ENCODE measurements at places on chromosomes 16 and 17.

GRCh38 chr16:11796227-11797165, 562 bp downstream of the ZC3H7A start:
- peak; percentile 53 for DNase-seq

DNA sequence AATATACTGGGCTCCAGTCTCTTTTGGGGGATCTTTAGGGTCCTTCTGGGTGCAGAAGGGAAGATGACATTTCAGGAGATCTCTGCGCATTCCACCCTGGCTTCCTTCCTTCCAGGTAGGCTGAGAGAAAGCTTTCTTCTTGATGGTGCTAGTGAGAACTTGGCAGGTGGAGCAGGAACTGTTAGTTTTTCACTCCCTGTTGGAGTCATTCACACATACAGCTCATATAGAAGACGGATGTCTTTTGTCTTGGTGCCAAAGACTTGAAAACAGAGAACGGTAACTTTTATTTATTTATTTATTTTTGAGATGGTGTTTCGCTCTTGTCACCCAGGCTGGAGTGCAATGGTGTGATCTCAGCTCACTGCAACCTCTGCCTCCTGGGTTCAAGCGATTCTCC, 43.9 kb downstream of the PITPNC1 start:
- DNase-seq: no peak

DNA sequence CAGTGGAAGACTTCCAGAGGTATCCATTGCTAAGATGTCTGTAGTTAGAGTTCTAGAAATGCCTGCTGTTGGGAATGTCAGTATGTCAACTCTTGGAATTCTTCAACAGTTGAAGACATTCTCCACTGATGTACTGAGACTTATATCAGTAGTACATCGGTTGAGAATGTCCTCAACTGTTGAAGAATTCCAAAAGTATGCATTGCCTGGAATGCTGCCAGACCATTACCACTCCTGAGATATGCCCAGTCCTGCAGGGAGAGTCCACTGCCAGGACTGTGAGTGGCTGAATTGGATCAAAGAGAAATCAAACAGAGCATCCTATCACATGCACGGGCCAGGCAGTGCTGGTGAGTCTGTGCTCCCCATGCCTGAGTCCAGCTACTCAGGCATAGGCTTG, 42.0 kb downstream of the IL21R start:
- no peak for DNase-seq

- no peak for DNase-seq
Measured at GRCh38 chr17:50310455-50311111, 35.3 kb upstream of the XYLT2 start.

GRCh38 chr16:10750793-10751192, 7.2 kb downstream of the NUBP1 start:
- DNase-seq: no peak

DNA sequence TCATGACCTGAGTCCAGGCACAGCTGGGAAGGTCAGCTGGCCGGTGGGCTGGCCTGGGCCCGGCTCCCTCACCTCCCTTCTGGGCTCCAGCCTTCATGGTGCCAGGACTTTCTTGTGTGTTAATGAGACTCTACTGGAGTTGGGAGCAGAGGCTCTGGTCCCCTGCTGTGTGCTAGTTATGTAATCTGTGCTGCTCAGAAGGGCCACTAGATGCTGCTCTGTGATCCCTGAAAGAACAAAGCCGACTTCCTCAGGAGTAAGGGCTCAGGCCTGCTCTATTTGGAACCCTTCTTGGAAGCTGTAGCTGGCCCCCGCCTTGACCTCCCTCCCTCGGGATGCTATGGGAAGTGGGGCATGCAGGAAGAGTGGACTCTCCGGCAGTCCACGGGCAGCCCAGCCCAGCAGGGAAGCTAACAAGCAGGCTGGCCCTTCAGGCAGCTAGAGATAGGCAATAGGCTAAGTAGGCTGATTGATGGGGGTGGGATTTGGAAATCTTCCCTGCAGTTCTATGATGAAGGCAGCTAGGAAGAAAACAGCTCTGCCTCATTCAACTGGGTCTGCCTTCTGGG, 3.3 kb upstream of the CDK5R1 start:
- DNase-seq: peak; percentile 65

GRCh38 chr17:41339571-41340172, 11.0 kb downstream of the KRT33A start:
- DNase-seq: no peak

DNA sequence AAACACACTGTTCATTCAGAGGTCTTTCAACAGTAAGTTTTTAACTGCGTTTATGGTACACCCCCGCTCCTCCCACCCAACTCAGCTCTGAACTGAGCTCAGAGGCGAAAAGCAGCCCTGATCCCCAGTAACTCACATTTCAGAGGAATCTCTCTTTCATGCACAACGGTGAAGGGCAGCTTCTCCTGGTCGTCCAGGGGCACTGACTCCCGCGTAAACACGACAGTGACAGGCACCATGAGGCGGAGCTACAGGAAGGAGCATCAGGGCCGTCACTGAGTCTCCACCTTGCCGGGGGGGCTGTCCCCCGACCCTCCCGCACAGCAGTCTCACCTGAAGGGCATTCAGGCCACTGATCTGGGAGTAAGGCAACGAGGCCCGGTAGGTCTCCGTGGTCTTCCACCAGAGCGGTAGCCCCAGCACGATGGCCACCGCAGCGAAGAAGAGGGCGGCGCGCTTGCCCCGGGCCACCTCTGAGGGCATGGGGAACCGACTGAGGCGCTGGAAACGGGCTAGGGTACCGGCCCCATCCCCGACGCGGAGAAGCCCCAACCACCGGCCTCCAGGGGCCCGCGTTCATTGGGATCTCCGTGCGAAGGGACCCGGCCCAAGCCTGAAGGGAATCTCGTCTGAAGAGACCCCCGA, 486 bp downstream of the PIGS start:
- DNase-seq: no peak

DNA sequence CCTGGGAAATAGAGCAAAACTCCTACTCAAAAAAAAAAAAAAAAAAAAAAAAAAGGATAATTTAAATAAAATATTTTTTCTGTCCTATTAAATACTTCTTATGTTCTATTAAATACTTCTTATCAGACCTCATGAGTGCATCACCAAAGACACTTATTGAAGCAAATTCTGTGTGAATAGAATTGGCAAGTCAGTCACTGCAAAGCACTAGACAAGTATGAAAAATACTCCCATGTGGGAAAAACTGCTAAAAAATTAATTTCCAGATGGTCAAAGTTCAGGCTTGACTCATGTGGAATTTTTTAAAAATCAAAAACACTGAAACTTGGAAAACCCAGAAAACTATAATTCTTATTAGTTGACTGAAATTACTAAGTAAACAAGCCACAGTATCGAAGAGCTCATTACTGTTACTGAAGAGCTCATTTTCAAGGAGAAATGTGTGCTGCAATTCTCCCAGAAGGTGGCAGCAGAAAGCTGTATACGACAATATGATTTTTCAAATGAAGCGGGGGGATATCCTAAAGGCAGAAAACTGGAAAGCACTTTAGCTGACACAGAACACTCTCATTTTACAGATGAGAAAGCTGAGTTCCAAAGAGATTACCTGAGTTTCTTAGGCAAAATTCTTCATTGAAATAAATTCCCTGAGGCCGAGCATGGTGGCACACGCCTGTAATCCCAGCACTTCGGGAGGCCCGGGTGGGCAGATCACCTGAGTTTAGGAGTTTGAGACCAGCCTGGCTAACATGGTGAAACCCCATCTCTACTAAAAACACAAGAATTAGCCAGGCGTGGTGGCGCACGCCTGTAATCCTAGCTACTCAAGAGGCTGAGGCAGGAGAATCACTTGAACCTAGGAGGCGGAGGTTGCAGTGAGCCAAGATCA, 15.9 kb upstream of the FBXO47 start:
- peak; percentile 63 for DNase-seq

GRCh38 chr17:14942526-14943190, 322.5 kb downstream of the PMP22 start:
- DNase-seq: no peak

DNA sequence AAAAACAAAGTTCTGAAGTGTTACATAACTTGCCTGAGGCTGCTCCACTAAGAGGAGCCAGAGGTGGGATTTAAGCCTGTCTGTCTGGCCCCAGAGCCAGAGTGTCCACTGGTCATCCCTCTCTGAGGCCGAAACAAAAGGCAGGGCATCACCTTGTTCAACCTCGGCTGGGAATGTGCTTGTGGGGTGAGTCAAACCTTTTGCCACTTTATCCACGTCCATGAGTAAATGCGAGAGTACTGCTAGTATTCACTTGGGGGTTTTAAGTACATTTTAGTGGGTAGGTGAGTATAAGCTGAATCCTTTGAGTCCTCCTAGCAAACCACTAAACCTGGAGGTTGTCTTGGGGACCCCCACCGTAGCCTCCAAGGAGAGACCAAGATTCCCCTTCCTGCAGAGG, 103.5 kb downstream of the STX8 start:
- no peak for DNase-seq

- DNase-seq: peak; percentile 39
Measured at GRCh38 chr16:68972720-68973119, 129.4 kb downstream of the TANGO6 start.

DNA sequence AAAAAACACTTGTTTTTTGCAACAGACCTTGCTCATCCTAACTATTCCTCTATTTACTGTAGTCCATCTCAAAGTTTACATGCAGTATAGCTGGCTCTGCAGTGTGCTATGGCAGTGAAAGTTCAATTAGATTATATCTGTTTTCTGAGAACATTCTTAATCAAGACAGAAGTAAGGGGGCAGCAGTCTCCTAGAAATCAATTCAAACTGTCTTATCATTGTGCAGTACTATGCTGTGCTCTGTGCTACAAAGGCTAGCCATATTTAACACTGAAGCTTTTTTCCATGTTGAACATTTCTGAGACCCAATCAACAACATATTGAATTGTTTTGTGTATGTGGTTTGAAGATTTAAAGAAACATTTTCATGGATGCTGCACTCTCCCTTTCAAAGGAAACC, 11.4 kb downstream of the NETO2 start:
- no peak for DNase-seq

- DNase-seq: no peak
Measured at GRCh38 chr16:23667355-23667659, 11.4 kb upstream of the PLK1 start.

GRCh38 chr17:8162233-8162996, at the start of gene VAMP2:
TSS of gene VAMP2 (minus strand) at chr17:8162948. CDS start at chr17:8162879, 69 bp downstream.
- peak; percentile 70 for DNase-seq

DNA sequence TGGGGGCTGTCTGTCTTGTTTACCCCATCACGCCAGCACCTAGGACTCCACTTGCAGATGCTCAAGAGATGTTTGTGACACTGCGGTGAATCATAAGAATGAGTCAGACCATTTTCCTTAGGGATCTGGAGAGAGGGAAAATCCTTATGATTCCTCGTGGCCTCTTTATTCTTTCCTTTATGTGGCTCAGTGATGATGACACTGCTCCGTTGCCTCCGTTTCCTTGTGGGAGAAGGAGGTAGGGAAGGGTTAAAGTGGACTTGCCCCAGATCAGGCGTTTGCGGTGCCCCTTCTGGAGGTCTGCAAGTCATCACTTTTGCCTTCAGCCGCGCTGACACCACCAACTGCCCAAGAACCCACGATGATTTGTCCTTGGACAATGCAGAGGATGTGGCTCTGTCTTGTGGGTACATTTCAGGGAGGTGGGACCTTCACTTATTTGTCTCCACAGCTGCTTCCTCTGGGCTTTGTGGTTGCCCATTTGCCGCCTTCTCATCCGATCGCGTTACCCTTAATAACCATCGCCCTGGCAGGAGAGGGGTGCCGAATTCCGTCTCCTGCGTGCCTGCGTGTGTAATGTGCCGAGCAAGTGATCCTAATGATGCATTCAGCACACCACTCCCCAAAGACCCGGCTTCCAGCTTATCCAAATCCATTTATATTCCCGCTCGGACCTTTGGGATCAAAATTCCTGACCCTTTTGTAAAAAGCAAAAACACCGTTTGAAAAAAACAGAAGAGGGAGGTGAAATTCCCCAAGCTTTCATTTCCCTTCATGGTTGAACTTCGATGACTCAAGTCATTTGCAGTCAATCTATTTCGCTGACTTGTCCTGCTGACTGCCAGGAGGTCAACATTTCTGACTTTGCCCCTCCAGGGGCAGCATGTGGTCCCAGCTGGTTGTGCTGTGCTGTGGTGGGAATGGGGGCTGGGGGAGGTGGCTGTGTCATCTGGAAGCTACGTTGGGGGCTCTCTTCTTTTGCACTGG, 87.2 kb upstream of the IRX3 start:
- peak; percentile 38 for DNase-seq

DNA sequence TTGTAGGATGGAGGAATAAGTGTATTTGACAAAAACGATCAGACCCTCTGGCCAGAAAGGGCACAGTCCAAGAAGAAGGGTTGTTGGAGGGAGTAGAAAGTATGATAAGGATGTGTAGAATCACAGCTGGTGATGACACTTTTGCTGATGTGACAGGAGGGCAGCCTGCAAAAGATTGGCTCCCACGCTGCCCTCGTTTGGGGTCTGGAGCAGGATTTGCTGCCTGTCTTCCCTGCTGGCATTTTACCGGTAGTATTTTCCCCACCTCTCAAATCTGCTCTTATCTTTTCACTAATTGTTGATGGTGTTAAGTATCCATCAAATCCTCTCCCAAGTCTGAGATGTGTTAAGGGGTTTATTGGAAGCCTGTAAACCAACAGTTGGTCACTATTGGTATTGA, 208.8 kb downstream of the CCDC182 start:
- DNase-seq: no peak

- no peak for DNase-seq
Measured at GRCh38 chr17:74220946-74221818, 7.8 kb downstream of the TTYH2 start.

- no peak for DNase-seq
Measured at GRCh38 chr16:83967838-83968305, at the start of gene NECAB2. TSS of gene NECAB2 (plus strand) at chr16:83968244. CDS start at chr16:83968649, 405 bp downstream.

GRCh38 chr17:73184136-73184993, 8.5 kb upstream of the COG1 start:
- DNase-seq: no peak

DNA sequence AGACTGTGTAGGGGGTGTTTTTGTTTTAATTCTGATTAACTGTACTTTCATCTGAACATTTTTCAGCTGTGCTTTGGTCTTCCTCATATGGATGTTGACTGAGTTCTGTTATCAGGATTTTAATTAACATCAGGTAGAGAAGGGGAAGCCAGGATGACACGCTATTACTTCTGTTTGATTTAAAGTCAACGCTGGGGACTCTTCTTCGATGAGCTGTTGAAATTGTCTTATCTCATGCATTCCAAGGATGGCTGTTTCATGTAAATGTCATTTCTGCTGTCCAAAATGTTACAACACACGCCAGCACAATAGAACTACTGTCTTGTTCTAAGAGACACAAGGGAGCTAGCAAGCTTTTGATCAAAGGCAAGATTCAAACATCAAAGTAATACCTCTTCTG, 263.3 kb upstream of the CDH5 start:
- no peak for DNase-seq

- DNase-seq: no peak
Measured at GRCh38 chr17:72056155-72056554, 64.7 kb upstream of the SOX9 start.

Data from fibroblast of gingiva (primary cell).